Stimulated activated CD8-positive, alpha-beta memory T cell treated with anti-CD3 and anti-CD28 coated beads, Interleukin-2, amount 100 ng/mL, for 1 hour (primary cell): ENCODE measurements at places on chromosomes 5 and 9.

DNA sequence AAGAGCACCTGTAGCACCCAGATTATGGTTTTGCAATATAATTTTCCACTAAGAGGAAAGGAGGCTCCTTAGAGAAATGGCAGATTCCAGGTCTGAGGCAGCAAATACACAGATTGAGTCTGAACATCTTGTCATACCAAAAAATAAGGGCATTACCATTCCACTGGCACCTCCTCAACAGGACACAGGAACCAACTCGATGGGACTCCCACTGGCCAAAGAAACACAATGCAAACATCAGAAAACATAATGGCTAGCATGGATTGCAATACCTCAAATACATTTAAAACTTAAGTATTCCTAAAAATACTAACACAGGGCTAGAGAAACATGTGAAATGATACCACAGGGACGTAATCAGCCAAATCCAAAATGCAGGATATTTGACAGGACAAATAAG is 12.4 kb upstream of the RANBP17 start:
- no peak for DNase-seq

- DNase-seq, result no peak
These were observed 402.4 kb upstream of the PTGER4 start for GRCh38 chr5:40277161-40277906.

DNA sequence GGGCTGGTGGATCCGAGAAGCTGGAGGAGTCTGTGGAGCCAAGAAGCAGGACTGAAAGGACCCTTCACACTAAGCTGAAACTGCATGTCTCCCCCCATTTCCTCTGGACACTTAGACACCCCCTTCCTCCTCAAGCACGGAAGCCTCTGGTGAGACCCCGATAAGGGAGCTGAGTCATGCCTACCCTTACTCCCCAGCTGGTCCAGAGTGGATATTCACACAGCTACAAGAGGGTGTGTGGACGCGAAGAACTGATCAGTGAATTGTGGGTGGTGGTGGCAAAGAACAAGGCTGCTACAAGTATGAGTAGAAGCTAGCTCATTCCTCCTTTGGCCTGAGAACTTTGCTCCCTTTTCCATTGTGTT is 4.3 kb downstream of the TLN1 start:
- DNase-seq, result no peak

DNA sequence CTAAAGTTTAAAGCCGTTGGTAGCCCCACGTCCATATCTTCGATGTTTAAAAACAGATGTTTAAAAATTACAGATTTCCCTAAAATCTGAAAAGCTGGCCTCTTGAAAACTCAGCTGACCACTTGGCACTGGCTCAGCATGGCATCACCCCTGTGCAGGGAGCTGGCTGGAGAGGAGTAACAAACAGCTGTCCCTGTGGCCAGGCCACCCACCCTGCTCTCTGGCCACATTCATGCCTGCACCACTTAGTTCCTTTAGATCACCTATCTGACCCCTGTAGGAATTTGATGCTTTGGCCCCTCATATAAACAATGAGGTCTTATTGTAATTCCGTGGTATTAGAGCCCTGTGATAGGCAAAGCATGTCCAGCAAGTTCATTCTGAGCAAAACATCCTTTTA is 107.5 kb downstream of the FRMD3 start:
- DNase-seq, result no peak

GRCh38 chr5:119919279-119919678 is 289.9 kb downstream of the FAM170A start:
- no peak for DNase-seq

DNA sequence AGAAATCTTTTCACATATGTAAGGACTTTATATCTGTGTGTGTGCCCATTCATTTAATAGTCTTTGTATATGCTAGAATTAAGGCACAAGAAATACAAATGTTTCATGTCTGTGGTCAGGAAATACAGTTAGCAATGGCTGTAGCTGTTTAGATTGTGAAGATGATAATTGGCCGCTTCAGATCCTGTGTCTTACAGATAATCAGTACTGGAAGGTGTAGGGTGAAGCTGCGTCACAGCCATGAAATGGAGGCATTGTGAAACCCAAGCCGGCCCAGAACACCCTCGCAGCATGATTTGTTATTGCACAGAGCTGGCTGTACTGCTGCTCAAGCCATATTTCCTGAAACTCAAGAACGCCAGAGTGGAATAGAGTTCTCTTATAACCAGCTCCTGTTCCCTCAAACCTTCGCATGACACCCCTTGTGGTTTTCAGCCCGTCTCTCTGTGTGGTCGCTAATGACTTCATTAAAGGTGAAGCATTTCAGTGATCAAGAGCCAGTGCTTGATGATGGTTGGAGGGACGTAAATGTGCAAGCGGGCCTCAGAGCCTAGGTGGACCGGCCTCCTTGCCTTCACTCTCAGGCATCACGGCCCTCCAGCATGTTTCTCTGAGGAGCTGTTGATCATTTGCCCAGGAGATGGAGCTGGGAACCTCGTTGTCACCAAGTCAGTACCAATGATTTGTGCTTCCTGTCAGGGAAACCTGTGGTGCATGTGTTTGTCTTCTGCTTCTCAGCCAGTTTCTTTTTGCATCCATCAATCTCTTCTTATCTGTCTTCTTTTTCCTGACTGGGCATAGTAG is 80.1 kb downstream of the F2RL2 start:
- DNase-seq, result peak; percentile 33

GRCh38 chr5:98816582-98817222 is 43.2 kb downstream of the RGMB start:
- no peak for DNase-seq

- no peak for DNase-seq
These were observed 28.2 kb downstream of the CNOT6 start for GRCh38 chr5:180522330-180522729.

- no peak for DNase-seq
These were observed 57.4 kb downstream of the SFXN1 start for GRCh38 chr5:175535796-175536195.

DNA sequence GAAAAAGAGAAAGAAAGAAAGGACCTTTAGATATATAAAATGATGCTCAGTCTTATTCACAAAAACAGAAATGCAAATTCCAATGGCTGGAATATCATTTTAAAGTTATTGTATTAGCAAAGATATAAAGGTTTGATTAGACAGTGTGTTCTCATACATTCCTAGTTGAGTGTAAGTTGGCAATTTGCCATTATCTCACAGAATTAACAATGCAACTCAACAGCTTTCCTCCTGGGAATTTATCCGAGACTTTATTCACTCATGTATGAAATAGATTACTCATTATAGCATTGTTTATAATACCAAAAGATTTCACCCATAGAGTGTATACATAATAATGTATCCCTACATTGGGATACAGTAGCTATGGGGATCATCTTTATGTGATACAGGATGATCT is 27.1 kb upstream of the MLLT3 start:
- DNase-seq, result no peak

DNA sequence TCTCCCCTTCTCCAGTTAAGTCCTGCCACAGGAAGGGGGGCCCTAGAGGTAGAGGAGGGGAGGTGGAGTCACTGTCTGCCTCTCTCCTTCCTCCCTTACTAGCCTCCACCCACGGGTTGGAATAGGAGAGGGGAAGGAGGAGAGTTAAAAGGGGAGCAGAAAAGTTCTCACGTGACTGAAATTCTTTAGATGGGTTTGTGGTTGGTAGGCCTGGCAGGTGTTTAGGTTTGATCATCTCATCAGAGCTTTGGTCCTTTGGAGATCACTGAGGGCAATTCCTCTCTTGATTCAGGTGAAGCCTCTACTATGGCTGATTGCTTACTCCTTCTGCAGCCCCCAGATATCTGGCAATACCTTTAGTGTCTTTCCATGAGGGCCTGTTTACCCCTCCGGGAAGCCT is 24.9 kb upstream of the C5orf63 start:
- DNase-seq, result no peak

- DNase-seq, result no peak
These were observed 272.4 kb downstream of the ADAMTS6 start for GRCh38 chr5:65209341-65209740.

GRCh38 chr5:154482528-154483449 is 4.8 kb upstream of the HAND1 start:
- DNase-seq, result no peak

DNA sequence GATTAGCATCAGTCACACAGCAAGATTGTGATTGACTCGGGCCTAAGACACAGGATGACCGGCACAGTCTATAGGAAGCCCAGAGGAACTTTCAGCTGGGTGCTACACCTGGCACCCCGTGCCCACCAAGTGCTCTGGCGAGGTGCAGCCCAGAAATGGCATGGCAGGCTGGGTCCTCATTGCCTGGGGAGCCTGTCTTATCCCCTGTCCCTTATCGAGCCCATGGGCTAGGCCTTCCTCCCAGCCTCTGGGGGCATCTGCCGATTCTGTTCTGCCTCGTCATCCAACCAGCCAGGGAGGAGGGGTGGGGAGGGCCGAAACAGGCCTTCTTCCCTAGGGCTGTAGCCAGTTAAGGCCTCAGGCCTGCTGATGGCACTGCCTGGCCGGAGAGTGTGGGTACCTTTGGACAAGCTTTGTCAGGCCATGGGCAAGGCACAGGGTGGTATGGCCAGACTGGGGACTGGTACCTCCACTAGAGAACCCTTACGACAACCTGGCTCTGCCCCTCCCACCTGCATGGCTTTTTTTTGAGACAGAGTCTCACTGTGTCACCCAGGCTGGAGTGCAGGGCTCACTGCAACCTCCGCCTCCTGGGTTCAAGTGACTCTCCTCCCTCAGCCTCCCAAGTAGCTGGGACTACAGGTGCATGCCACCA is 1.6 kb downstream of the GRK6 start:
- DNase-seq, result no peak

- DNase-seq, result no peak
These were observed 42.6 kb downstream of the ARHGEF28 start for GRCh38 chr5:73668486-73669111.

DNA sequence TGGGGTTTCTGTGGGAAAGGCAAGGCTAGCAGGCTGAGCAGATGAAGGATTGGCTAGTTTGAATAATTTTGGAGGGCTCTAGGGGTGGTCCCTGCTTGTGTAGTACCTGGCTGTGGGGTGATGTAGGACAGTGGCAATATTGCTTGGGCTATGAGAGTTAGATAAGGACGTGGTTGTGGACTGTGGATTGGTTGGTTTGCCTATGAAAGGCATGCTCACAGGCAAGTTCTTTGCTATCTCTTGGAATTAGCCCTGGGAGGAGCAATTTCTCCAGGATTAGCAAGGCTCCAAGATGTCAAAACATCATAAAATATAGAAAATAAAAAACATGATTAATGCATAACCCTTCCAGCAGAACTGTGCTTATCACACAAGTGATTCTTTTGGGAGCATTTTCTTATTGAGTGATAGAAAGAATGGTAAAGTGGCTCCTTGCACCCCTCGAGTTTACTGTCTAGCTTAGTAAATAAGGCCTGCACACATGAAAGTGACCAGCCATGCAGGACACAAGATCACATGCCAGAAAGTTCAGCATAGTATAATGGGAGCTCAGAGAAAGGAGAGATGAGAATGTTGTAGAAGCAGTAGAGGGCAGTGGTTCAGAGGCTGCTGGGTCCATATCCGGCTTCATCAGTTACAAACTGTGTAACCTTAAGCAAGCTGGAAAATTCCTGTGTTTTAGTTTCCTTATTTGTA is 13.8 kb downstream of the AOPEP start:
- no peak for DNase-seq

DNA sequence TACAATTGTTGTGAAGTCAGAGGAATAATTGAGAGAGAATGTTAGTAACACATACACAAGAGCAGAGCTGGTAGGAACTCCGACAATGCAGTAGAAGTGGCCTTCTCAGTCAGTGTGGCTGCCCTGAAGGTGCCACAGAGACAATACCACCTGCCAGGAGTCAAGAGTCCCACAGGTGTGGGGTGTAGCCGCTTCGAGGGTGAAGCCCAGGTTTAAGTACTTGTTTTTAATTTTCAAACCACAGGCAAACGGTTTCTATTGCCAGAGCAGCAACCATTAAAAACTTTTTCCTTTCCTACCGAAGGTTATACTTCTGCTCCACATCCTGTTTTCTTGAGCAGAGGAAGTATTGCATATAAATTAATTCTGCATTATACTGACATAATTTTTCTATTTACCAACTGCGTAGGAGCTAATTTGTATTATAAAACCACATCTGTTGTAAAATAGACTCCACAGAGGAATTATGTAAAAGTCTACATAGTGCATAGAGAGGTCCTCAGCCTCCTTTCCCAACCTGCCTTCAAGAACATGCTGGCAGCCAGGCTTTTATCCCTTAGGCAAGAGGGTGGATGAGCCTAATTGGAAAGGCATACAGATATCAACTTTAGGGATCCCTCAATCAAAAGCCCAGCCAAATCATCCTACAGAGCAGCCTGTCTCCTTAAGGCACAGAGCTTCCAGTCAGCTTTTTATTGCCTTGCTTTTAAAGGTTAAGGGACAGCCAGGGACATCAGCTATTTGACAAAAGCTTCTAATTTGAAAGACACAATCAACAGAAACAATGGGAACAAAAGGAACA is 12.9 kb upstream of the ACTBL2 start:
- no peak for DNase-seq

GRCh38 chr9:96665789-96666188 is 10.7 kb upstream of the PRXL2C start:
- DNase-seq, result no peak

DNA sequence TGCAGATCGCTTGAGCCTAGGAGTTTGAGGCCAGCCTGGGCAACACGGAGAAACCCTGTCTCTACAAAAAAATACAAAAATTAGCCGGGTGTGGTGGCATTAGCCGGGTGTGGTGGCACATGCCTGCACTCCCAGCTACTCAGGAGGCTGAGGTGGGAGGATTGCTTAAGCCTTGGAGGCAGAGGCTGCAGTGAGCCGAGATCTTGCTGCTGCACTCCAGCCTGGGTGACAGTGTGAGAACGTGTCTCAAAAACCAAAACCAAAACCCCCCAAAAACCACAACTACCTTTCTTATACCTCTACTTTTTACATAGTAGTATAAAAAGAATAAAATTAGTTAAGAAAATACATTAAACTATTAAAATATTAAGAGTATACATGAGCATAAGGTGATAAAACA is 121.2 kb downstream of the RAPGEF6 start:
- no peak for DNase-seq

DNA sequence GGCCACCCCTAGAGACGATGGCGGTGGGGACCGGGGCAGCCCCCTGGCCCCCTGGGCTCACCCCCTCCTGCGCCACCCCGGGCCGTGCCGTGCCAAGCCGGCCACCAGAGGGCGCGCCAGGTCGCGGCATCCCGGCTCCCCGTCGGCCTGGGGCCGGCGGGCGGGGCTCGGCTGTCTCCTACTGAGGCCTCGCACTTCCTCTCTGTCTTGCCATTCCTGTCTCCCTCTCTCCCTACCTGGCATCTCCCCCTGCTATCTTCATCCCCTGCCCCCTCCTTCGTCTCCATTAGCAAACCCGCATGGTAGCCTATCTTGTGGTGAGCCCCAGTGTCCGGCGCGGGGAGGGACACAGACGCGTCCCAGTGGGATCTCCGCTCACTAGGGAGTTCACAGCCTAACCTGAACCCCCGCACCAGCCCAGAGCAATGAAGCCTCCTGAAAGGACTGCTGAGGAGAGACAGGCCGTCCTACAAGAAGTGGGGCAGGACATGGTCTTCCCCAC is 29.8 kb upstream of the FABP6 start:
- DNase-seq, result peak; percentile 51

GRCh38 chr5:146883511-146883910 is 5.0 kb upstream of the PPP2R2B start:
- DNase-seq, result no peak

- DNase-seq, result no peak
These were observed 421.3 kb downstream of the BNC2 start for GRCh38 chr9:16449076-16449730.
